ENCODE measurements at places on chromosomes 6 and 20.

DNA sequence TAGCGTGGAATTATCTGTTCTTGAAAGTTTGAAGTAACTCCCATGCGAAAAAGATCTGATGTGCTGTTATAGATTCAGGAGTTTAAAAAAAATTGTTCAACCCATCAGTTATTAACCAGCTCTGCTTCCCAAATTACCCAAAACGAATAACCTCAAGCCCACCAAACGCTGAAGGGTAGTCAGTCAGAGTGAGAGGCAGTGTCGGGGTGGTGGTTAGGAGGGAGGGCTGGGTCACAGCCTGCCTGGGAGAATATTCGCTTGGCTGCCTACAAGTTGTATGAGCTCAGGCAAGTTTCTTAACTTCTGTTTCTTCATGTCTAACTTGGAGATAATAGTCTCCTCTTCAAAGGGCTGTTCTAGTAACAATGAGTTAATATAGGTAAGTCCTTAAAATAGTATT lies 114.6 kb downstream of the JPH2 start:
- no peak for DNase-seq

DNA sequence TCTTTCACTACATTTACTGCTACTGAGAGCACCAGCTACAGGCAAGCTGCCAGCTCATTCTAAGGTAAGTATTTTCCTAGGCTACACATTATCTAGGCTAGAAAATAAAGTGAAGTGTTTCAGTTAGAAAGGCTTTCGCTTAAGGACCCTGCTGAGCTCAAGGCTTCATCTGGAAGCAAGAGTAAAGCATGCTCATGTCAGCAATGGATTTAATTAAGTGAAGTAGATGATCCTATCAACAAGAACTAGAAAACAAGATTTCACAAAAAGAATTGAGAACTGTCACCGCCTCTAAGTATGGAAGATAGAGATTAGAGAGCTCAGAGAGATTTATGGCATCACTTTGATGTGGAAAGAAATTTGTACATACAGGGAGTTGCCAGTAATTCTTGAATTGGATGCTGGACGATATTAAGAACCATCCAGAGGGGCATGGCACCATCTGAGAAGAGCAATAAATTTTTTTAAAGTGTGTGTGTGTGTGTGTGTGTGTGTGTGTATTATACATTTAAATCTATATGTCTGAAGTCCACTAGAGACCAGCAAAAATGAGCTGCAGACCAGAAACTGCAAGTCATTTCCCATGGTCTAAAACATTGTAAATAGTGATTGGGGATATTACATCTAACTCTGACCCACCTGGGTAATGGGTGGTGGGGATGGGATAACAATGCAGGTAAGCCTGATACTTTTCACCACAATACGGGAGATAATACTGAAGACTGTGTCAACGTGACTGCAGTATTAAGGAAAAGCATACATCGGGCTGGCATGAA lies 105.2 kb upstream of the MAP7 start:
- no peak for DNase-seq

DNA sequence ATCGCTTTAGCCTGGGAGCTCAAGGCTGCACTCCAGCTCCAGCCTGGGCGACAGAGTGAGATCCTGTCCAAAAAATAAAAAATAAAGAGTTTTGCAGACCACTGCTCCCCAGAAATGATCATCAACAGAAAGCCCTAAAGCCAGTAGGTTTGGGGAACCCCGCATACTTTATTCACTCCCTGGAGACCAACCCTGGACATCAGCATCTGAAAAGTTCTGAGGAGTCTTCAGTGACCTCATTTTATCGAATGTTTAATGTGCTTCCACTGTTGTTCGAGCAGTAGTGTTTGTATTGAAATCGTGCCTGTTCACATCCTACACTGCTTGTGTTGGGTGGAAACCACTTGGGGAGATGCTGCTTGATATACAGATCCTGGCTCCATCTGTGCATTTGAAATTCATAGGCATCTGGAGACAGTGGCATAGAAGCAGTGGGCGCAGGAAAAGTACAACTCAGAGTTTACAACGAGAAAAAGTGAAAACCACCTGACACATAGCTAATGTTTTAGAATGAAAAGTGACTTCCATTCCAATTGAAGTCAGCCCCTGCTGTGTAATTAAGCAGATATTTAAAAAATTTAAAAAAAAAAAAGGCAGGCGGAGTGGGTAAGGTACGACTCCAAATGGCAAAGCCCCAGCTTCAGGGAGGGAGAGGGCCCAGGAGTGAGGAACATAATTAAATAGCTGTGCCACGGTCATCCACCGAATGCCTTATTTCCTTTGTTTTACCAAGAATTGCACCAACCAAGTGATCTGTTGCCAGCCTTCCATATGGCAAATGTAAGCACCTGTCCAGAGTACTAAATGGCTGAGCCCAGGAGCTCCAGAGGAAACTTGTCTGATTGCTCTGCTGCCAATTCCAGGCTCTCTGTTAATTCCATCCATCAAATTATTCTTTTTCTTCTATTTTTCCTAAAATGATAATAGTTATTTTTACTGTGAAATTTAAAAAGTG lies 100.4 kb upstream of the NAA20 start:
- no peak for DNase-seq

- DNase-seq, result no peak
These were observed 1.8 kb downstream of the GTPBP2 start for GRCh38 chr6:43627008-43627825.

DNA sequence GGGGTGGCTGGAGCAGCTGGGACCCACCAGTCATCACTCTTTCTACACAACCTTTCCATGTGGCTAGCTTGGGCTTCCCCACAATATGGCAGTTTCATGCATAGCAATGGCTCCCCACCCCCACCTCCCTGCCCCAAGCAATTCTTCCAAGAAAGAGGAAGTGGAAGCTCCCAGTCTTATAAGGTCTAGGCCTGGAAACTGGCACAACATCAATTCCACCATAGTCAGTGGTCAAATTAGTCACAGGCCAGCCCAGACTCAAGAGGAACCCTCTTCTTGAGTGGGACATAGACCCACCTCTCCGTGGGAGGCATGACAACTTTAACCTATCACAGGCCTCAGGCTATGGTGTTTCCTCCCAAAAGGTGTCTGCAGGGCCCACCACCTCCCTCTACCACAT lies 17.7 kb downstream of the TGM6 start:
- no peak for DNase-seq

GRCh38 chr20:62332989-62333819 lies 30.4 kb downstream of the ADRM1 start:
- DNase-seq, result no peak

GRCh38 chr20:46291401-46291800 lies 16.9 kb downstream of the CDH22 start:
- no peak for DNase-seq

DNA sequence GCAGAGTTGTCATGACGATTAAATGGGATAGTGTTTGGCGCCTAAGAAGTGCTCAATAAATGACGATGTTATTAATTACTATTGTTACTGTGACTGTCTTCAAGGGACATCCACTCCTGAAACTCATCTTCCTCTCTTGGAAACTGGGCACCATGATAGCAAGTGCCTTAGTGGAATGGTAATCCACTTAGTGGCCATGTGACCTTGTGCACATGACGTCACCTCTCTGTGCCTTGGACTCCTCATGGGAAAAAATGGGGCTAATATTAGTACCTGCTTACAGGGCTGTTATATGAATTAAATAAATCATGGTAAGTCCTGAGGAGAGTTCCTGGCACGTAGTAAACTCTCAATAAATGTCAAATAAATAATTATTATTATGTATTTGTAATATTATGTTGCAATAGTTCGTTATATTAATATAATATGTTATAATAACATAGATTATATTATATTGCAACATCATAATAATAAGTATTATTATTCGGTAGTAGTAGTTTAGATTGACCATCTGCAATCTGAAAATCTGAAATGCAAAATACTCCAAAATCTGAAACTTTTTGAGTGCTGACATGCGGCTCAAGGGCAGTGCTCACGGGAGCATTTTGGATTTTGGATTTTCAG lies 40.9 kb downstream of the EYA2 start:
- DNase-seq, result no peak

DNA sequence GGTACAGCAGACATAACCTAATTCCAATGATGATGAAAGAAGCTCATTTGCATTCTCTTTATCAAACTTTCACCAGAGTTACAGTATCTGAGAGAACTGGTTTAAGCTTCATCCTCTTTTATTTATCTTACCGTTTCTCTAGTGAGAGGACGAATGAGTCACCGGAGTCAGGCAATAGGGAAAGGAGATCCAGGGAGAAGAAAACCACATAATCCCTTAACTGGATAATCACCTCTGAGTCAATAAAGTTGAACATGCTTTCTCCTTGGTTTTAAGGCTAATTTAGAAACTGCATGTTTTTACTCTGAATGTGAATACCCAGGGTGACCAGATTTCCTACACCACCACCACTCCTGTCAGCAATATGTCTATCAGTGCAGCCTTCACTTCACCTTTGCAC lies 313.7 kb upstream of the TBX18 start:
- no peak for DNase-seq

DNA sequence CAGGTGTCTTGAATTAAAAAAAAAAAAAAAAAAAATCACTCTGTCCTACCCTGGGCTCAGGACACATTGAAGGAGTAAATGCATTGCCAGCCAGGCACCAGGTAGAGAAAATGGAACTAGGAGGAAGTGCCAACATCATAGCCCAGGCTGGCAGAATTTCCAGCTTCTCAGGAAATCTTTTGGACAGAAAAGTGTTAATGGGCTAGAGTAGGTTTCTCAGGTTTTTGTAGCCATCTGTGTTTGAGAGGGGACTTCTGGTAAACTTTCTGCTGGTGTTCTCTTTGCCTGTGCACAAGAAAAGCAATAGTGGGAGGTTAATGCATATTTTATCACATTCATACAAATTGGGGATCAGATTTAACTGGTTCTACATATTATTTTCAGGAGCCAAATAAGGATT lies 678.3 kb upstream of the NRSN1 start:
- DNase-seq, result no peak

- no peak for DNase-seq
These were observed 93.6 kb downstream of the INSM1 start for GRCh38 chr20:20461551-20461950.

- no peak for DNase-seq
These were observed 30.6 kb downstream of the TFEB start for GRCh38 chr6:41704656-41705310.

DNA sequence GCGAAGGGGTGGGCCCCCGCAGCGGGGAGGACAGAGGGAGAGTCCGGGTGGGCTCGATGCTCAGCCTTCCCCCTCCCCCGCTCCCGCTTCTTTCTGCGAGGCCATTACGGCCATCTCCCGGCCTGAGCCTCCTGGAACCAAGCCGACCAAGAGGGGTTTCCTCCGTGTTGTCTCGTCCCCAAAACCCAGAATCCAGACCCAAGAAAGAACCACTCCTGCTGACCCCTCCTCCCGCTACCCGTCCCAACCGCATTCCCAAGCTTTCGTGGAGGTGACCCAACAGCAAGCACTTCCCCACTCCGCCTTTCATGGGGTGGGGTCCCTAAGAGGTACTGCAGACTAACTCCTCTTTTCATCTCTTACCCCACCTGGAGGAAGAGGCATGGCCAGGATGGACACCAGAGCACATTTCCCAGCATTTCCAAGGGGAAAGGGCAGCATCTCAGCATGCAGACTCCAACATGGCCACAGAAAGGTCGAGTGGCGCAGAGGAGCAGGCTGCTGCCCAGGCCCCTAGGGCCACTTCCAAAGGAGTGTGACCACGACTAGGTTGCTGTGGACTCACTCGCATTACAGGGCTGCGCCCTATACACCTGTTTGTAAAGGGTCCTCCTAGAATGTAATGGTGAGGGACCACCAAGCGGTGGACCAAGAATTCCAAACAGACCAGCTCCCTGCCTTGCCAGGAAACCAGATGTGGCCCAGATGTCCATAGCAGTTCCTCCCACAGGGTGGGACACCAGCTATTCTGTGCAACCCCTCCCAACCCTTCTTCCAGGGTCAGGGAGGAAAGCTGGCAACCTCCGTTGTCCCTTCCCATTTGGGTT lies 53.4 kb downstream of the MRPL14 start:
- no peak for DNase-seq

DNA sequence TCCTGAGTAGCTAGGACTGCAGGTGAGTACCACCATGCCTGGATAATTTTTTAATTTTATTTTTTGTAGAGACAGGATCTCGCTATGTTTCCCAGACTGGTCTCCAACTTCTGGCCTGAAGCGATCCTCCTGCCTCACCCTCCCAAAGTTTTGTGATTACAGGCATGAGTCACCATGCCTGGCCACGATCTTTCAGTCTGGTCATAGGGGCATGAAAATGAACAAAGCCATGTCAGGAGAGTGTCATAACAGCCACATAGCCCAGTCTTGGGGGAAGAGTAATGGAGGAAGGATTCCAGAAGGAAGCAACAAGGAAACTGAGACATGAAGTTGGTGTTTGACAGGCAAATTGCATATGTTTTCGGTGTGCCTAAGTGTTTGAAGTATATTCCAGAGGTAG lies 17.0 kb upstream of the SNX3 start:
- DNase-seq, result no peak

- no peak for DNase-seq
These were observed 26.7 kb downstream of the NTSR1 start for GRCh38 chr20:62735331-62735821.

DNA sequence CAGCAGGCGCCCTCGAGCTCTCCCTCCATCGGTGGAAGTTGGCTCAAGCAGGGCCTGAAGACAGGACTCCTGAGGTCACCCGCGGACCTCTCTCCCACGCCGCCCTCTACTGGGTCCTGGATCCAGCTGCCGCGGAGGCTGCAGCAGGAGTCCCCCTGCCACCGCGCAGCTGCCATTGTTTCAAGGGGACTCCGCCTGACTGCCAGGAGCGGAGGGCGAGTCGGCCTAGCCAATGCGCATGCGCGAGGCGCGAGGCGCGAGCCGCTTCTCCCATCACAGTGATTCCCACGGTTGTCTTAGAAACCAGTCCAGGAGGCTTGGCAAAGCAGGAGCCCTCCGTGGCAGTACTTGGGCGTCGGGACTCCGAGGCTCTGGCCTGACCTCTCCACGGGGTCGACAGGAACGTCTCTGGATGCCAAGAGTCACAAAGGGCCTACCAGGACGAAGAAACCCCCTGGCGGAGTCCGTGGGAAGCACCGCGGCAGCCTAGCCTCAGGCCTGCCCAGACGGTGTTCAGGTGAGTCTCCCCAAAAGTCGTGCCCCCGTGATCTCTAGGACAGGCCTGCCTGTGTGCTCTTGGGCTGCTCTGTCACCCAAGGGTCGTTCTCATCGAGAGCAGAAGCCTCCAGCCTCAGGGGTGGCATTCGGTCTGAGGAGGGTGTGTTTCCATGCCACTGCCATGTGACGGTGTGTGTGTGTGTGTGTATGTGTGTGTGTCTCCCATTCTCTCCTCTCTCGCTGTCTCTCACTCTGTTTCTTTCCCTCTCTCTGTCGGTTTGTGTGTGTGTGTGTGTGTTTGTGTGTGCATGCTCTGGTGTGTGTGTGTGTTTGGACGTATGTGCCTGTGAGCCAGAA lies 290.6 kb upstream of the ZNF337 start:
- DNase-seq, result peak; percentile 37

- peak; percentile 27 for DNase-seq
These were observed 2.5 kb upstream of the HEY2 start for GRCh38 chr6:125746731-125747588.

DNA sequence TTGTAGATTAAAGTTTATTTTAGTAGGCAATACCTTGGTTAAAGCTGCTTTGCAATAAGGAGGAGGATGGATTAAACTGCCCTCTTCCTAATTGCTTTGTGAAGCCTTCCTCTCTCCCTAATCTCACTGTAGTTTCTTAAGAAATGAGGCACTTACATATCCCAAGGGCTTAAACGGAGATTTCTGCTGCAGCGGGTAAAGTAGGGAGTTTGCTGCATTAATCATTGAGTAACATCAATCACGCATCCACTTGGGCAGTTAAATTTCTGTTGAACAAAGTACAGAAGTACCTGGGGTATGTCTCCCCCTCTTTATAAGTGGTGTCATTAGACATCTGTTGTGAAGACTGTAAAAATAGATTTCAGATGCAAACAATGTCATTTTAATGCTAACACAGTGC lies 29.5 kb upstream of the ARID1B start:
- no peak for DNase-seq

All from stimulated activated CD8-positive, alpha-beta memory T cell treated with anti-CD3 and anti-CD28 coated beads, Interleukin-2, amount 100 ng/mL, for 1 hour (primary cell).